NCI-H526 (cell line): ENCODE measurements at places on chromosomes 7 and 10.

- DNase-seq: no peak
Observed at GRCh38 chr10:59829024-59829423, 75.8 kb upstream of the MRLN start.

DNA sequence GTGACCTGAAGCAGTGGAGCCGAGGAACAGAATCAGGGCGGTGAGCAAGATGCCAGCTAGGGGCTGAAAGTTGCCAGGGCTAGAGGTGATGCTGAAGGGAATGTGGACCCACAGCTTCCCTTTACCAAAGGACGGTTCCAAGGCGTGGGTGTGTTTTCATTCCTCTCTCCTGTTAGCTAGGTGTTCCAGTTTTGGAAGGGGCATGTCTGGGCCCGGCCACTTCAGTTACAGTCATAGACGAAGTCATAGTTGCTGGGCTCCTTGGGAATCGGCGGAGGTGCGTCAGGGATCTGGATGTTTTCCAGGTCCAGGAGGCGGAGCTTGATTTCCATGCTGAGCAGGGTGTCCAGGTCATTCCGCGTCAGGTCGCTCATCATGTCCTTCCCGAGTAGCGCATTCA, 131.0 kb upstream of the AOAH start:
- DNase-seq: no peak

DNA sequence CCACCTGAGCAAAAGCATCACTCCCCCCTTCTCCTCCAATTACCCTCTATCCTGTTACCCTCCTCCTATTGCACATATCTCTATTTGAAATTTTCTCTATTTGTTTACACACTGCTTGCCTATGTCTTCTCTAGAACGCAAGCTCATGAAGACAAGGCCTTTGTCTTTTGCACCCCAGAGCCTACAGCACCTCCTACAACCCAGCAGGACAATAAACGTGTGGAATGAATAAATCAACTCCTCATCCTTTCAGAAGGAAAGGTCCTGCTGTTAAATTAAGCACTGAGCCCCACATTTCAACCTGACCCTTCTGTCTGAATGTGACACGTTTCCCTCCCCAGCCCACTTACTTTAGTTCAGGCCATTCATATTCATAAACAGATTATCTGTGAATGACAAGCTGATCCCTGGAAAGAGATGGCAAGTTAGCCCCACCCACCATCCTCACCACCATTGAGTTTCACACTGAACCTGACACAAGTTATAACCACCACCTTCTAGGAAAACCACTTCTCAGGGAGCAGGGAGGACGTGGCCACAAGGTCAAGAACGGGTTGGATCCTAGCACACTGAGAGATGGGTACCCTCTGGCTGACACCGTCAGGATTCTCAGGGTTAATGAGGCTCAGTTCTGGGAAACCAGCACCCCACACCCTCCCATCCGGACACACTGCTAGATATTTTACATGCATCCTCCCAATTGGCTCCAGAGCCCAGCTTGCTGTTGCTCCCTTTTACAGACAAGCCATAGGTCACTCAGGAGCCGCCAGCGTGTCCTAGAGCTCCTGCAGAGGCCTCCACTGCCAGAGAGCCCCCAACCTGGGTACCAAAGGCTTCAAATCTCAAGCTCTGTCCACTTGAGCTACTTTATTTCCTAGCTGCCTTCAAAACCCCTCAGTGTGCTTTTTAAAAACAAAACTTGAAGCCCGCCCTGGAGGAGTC, 934 bp downstream of the PRTFDC1 start:
- peak; percentile 7 for DNase-seq

DNA sequence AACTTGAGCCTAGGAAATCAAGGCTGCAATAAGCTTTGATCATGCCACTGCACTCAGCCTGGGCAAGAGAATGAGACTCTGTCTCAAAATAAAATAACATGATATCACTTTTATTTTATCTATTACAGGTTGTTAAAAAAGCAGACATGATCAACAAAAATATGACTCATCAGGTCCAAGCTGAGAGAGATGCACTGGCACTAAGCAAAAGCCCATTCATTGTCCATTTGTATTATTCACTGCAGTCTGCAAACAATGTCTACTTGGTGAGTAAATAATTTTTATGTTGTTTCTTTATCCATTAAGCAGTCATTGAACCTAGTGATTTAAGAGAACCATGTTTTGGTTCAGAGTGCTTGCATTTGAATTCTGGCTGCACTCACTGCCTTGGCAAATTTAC, 3.3 kb downstream of the MASTL start:
- DNase-seq: no peak

GRCh38 chr10:122376364-122376961, 2.0 kb downstream of the PLEKHA1 start:
- DNase-seq: no peak

DNA sequence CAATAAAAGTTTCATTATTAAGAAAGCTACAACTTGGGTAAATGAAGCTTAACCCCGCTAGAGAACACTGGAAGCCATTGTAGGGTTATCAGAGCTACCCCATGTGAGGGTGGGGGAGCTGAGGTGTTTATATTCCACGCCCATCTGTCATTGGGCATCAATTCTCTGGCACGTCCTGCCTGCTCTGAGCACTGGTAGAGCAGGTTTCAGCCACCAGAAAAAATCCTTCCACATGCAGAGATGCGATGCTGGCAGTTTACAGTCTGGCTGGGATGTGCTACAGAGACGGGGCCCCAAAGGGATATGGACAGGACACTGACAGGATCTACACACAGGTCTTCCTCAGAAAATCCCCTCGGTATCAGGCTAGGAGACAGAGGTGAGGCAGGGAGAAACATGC, 15.9 kb upstream of the RAPGEF5 start:
- DNase-seq: peak; percentile 76

GRCh38 chr7:129643550-129644170, 32.1 kb downstream of the NRF1 start:
- no peak for DNase-seq

DNA sequence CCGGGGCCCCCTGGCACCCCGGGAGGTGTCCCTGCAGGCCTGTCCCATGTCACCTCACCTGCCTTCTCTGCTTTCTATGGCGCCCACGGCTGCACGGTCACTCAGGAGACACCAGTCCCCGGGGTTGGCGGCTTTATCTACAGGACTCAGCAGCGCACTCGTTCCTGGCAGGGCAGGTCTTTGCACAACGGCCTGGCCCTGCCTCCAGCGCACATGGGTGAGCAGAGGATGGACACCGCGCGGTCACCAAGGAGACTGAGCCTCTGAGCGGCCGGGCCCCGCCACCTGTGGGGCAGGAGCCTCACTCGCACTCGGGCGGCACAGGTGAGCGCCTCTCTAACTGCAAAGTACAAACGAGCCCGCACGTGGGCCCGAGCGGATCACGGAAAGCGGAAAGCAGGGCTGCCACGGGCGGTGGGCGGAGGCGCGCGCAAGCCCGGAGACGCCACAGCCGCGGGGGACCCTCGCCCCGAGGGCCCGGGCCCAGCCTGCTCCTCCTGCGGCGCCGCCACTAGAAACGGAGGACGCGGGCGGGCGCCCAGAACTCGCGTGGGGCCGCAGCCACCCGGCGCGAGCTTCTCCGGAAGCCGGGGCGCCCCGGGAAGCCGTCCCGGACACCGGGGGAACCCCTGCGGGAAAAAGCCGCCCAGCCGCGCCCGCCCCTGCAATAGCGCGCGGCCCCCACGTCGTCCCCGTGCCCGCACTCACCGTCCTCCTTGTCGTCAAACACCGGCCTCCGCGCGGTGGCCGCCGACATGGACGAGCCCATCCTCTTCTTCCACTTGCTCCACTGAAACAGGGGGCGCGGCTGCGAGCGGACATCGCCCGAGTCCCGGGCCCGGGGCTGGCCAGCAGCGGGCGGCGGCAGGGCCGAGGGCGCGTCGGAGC, 642 bp downstream of the STK32C start:
- peak; percentile 86 for DNase-seq
